NT2/D1 (cell line): ENCODE measurements at places on chromosomes 6 and 20.

- DNase-seq: no peak
Observed at GRCh38 chr6:37960139-37960935, 140.8 kb downstream of the ZFAND3 start.

DNA sequence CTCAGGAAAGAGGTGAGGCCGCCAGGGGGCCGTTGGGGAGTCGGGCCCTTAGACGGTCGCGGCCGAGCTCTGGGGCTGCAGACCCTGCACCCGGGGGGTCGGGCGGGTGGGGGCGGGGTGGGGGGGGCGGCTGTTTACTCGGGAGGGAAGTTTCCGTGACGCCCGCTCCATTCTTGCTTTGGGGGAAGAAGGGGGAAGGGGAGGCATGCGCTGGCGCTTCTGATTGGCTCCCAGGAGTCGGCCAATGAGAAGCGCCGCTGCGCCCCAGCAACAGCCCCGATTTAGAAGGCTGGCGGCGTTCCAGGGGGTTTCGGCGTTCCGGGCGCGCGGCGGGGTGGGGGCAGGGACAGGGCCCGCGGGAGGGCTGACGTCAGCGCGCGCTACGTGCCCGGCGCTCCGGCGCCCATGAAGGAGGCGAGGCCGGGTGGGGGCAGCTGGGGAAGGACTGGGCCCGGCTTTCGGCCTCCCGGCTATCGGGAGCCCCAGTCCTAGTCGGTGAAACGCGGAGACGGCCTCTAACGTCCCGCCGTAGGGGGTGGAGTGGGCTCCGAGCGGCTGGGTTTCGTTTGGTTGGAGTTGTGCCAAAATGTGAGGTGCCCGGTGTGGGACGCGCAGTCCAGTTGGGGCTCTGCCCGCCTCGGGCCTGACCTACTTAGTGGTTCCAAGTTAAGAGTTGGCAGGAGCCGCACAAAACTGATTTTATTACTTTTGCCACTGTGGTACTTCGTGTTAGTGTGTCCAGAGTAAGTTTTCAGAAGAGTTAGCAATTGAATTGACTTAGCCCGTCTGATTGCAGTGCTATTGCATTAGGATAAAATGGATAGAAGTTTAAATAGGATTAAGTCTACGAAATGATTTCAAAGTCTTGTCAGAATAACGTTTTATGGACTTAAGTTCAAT, 1.1 kb downstream of the PNRC1 start:
- DNase-seq: peak; percentile 63

GRCh38 chr20:9792674-9793073, 46.2 kb downstream of the PAK5 start:
- no peak for DNase-seq

GRCh38 chr6:122657601-122658000, 47.4 kb downstream of the PKIB start:
- DNase-seq: no peak

- no peak for DNase-seq
Observed at GRCh38 chr20:15252304-15252703, 914.9 kb upstream of the FLRT3 start.

- peak; percentile 66 for DNase-seq
Observed at GRCh38 chr6:44234101-44235025, 11.0 kb downstream of the SLC29A1 start.

- DNase-seq: no peak
Observed at GRCh38 chr6:44920952-44921491, 407.1 kb upstream of the RUNX2 start.

DNA sequence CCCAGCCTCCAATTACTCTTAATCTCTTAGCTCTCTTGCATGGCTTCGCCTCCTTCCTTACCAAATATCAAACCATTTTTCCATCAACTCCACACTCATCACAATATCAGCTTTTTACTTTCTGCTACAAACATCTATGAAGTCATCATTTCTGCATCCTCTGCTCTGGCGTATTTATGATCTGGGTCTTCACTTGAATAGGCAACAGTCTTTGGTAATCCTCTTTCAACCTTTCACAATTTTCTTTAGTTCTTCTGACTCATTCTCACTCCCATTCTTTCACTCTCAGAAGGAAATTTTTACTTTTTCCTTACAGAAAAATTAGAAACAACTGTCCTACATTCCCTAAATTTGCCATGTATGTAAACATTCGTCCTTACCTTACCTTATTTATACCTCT, 522.4 kb downstream of the HDGFL1 start:
- DNase-seq: no peak

DNA sequence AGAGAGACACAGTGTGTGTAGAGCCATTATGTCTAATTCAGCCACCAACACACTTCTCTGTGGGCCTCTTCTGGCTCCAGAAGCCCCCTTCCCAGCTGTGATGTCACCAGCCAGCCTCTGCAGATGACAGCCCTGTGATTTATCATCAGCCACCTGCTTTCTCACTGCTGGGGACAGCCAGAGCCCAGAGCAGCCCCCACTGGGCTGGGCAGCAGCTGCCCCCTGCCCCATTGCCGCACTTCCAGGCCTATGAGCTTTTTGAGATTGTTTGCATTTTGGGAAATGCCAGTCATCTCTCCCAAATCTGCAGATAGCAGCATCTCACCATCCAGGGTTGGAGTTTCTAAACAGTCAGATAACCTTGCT, 21.9 kb upstream of the STX16 start:
- DNase-seq: no peak

DNA sequence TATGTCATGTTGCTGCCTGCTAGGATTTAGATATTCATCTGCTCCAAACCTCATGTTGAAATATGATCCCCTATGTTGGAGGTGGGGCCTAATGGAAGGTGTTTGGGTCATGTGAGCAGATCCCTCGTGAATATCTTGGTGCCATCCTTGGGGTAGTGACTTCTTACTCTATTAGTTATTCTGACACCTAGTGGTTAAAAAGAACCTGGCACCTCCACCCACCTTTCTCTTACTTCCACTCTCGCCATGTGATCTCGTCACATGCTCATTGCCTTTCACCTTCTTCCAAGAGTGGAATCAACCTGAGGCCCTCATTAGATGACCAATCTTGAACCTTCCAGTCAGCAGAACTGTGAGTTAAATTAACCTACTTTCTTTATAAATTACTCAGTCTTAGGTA, 549.4 kb upstream of the SYNCRIP start:
- DNase-seq: peak; percentile 1

DNA sequence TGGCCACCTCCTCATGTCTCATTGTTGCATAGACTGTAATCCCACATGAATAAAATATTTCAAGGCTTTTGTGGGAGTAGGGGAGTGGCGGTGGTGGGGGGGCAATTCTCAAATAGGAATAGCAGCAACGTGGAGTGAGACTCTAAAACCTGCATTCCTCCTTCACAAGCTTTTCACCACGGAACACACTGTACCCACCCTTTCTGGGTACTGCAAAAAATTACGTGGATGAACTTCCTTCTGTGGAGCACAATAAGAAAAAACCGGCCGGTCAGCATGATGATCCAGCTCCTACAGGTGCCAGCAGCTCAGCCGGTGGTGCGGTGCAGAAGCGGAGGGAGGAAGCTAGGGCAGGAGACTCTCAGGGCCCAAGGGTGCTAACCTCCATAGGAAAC, 930 bp upstream of the RRAGD start:
- no peak for DNase-seq

DNA sequence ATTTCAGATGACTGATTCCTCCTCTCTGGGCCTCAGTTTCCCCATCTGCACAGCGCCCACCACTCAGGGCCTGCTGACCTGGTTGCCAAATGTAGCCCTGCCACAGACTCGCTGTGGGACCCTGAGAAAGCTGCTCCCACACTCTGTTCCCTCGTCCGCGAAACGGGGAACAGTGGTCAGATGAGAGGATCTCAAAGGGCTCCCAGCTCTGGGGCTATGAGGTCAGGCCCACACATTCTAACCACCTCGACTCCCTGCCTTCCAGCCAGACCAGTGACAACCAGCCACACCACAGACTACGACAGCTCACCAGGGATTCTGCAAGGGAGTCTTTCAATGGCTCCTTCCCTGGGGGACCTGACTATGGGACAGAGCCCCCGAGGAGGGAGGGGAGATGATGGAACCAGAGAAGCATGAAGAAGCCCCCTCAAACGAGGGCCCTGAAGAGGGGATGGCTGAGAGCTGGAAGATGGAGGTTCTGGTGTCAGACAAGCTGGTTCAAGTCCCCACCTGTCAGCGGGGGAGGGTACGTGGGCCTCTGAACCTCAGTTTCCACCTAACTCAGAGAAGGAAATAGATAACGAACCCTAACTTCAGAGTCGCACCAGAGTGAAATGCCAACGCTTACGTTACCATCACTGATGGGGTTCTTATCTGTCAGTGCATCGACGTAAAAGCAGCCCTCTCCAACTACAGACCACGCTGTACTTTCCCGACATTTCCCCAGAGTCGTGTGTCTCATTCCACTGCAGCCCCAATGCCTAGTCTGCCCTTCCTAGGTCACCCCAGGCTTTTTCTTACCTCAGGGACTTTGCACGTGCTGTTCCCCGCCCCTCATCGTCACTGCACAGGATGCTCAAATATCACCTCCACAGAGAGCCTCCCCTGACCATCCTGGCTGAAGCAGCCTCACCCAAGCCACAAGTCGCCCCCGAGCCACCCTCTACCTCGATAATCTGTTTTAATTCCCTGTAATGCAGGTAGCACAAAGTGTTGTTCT, 60.5 kb downstream of the PREX1 start:
- DNase-seq: no peak

GRCh38 chr6:68559716-68560115, 75.4 kb upstream of the ADGRB3 start:
- peak; percentile 15 for DNase-seq

DNA sequence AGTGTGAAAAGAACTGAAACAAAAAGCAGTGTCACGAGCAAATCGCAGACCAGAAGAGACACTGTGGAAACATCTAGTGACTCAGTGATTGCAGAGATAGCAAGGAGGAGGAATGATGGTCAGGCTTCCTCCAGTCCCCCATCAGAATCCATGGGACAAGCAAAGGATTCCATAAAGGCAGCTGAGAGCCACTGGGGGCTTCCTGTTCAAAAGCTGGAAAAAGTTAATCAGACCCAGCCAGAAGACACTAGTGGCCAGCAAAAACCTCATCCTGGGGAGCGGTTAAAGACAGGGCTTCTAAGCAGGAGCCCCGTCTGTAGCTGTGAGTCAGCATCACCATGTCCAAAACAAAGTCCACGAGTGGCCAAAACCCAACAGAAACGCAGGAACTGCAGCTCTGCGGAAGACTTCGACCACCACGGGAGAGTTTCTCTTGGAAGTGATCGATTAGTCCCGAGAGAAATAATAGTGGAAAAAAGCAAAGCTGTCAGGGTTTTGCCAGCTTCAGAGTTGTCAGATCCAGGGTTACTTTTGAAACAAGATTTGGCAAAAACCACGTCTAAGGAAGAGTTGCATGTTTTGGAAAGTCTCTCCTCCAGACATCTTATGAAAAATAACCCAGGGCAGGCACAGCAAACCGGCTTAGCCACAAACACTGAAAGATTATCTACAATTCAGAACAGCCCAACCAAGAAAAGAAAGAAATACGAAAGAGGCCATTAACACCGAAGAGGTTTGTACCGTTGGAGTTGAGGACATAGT, 51.0 kb downstream of the JAG1 start:
- DNase-seq: no peak

GRCh38 chr20:14570811-14571210, 233.4 kb upstream of the FLRT3 start:
- no peak for DNase-seq

- no peak for DNase-seq
Observed at GRCh38 chr6:74626288-74626687, 579.6 kb downstream of the COL12A1 start.

DNA sequence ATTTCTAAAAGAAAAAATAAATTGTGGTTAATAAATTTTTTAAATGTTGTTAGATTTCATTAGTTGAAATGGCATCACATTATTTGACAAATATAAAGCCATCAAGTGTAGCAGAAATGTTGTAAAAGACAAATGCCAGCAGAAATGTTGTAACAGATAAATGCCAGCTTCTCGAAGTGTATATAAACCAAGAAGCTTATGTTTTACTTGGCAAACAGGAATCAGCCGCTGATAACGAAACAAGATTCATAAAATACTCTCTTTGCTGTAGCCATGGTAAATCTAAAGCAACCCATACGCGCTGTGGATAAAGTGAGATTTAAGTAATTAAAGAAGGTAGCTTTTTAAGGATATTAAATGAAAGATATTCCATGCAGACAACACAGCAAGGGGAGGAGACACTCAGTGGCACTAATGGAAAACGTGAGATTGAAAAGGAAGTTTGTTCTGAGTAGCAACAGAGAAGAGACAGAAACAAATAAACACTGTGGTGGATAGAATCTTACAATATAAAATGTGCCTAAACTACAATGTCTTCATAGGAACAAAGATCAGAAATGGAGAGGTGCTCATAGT, 29.6 kb downstream of the BTBD9 start:
- DNase-seq: no peak

DNA sequence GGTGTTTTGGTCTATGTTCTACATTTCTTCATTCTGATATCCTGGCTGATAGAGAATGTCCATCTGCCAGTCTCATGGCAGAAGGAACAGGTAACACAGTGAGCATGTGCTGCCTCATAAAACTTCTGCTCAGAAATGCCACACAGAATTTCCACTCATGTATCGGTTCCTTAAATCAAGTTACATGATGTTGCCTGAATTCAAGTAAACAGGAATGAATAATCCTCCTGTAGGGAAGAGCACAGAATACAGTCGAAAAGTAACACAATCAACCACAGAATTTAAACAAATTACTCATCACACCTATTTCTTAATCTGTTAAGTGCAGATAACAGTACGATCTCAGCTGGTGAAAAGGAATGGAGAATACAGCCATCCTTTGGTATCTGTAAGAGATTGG, 74.7 kb downstream of the FAM217A start:
- no peak for DNase-seq

DNA sequence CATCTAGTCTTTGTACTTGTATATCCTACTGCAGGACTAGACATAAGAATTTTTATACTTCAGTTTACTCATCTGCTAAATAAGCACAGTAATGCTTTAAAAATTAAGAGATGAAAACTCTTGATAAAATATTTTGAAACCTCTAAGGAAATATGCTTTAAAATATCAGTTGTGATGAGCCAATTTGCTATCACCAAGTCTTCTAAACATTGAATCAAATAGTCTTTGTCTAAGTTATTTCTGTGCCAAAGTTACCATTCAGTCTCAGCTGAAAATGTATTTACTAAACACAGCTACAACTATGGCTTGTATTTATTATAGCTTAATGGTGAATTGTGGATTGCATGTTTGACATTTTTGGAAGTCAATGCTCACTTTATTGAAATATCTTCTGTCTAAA, 46.2 kb upstream of the RFPL4B start:
- no peak for DNase-seq

DNA sequence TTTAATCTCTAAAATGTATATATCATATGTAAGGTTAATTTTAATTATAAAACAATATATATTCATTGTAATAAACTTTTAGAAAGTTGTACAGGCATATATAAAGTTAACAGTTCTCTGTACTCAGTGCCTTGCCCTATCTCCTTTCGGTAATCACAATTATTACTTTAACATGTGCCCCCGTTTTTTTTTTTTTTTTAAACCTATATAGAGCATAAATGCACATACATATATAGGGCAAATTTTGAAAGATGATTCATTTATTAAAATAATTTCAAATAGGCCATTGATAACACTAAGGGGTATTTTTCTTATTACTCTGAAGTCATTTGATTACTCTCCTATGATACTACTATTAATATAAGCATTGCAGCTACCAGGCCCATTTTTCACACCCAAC, 1.9 kb downstream of the ASF1A start:
- DNase-seq: no peak
